ENCODE measurements at places on chromosomes 1 and 21.

DNA sequence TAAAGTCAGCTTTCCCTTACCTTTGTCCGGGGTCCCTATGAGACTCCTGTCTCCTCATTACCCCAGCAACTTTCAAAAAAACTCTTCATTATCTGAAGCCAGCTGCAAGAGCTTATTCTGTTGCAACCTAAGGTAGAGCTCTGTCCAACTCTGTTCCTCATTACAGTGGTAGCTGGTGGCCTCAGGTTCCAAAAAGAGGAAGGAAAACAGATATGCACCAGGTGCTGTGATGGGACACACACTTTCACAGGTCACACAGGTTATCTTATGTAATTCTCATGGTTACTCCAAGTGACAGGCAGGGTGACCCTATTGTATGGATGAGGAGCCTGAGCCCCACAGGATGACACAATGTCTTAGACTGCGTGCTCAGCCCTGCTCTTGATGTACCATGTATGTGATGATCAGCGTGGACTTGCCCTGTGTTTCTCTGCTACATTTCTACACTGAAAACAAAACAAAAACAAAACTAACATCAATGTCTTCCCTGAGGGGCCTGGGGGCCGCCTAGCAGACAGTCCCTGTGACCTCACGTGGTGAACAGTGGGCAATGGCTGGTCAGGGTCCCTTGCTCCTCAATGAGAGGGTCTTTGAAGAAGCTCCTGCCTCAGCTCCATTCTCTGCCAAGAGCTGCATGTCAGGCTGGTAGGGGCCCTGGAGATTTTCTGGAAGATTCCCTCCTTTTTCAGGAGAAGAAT lies 9.7 kb upstream of the TENT5C start:
- DNase-seq: no peak

- DNase-seq: no peak
Observed at GRCh38 chr1:223244366-223245103, 101.5 kb upstream of the TLR5 start.

- DNase-seq: no peak
Observed at GRCh38 chr1:201781437-201781836, 47.5 kb upstream of the IPO9 start.

GRCh38 chr1:30329263-30329753 lies 394.1 kb downstream of the MATN1 start:
- no peak for DNase-seq

DNA sequence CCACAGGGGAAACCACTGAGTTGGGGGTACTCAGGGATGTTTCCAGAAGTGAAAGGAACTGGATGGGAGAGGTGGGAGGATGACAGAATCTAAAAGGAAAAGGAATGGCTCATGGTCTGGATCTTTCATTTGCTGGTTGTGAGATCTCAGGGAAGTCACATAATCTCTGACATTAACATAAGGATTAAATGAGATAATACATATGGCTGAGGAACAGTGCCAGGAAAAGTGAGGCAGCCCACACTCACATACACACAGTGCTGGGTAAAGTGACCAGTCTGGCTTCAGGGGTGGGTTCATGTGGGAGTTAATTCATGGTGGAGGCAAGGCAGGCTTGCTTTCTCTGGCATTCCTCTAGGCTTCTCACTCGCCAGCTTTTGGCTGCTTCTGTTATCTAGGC lies 3.9 kb upstream of the PTCH2 start:
- no peak for DNase-seq

DNA sequence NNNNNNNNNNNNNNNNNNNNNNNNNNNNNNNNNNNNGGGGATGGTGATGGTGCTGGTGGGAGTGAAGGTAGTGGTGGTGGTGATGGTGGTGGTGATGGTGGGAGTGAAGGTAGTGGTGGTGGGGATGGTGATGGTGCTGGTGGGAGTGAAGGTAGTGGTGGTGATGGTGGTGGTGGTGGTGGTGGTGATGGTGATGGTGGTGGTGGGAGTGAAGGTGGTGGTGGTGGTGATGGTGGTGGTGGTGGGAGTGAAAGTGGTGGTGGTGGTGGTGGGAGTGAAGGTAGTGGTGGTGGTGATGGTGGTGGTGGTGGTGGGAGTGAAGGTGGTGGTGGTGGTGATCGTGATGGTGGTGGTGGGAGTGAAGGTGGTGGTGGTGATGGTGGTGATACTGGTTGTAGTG lies 93.6 kb downstream of the CRYAA start:
- no peak for DNase-seq

- no peak for DNase-seq
Observed at GRCh38 chr1:161710560-161710959, 3.5 kb downstream of the FCRLA start.

GRCh38 chr1:63864224-63864641 lies 90.4 kb downstream of the ROR1 start:
- DNase-seq: no peak

DNA sequence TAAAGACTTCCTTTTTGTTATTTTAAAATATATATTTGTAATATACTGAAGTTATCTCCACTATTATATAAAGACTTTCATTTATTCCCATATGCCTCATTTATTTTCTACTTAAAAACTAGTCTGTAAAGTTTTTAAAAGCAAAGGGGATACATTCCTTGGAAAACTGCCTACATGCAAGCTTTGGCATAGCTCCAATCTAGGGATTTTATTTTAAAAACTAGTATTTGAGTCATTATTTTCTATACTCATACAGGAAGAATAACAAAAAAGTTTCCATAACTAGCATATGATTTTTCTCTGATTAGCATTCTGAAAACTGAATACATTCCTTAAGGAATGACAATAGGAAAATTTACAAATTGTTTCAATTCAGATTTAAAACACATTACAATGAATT lies 88.9 kb downstream of the COL24A1 start:
- DNase-seq: no peak

GRCh38 chr1:1597275-1597930 lies 2.5 kb downstream of the FNDC10 start:
- no peak for DNase-seq

GRCh38 chr1:70372426-70372825 lies 17.9 kb upstream of the ANKRD13C start:
- no peak for DNase-seq

- DNase-seq: peak; percentile 43
Observed at GRCh38 chr1:36703526-36704208, 221.0 kb upstream of the CSF3R start.

GRCh38 chr1:112462953-112463279 lies 45.8 kb upstream of the WNT2B start:
- no peak for DNase-seq

DNA sequence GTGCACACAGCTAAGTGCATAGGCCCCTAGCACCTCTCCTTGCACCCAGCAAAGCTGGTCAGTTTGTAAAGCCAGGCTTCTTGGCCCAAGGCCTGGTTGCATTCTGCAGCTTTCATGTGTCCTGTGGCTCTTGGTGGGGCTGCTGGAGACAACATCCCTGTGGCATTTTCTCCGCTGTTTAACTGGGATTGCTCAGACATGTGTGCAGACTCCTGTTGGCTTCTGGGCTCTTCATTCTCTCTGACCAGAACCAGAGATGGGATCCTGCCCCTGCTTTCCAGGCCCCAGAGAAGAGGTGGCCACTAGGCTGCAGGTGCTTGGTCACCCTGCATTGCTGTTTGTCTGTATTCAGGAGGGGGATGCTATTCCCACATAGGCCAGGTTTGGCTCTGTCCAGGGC lies 50.8 kb downstream of the FAM78B start:
- DNase-seq: no peak

DNA sequence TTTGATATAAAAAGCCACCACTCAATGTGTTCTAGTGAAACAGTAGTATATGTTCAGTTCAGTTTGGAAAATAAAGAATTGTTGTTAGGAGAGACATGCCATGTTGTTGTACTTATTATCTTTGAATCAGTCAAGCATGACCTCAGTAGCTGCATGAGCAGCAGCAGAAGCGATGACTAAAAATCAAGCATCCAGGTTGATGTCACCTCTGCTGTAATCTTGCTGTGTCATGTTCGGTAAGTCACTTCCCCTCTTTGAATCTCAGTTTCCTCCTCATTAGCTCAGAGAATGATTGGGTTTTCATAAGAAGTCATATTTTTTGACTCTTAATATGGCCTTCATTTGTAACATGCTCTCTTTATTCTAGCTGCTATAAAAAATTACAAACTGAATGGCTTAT lies 428.4 kb upstream of the B3GALT2 start:
- no peak for DNase-seq

GRCh38 chr1:108357802-108358201 lies 92.3 kb upstream of the NBPF6 start:
- no peak for DNase-seq

DNA sequence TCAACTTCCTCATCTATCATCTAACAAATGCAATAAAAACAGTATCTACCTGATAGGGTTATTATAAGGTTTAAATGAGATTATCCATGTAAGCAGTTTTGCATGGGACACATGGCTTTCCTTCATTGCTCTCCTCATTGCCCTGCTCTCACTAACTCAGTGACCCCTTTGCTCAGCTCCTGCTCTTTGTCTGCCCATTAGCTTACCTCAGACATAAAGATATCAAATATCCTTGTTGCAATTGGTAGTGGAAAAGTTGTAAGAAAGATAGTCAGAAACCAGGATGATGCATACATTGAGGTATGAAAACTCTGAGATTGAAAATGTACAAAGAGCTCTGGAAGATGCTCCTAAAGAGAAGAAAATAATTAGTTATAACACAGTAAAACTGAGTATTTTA lies 89.8 kb downstream of the EVI5 start:
- DNase-seq: no peak

GRCh38 chr1:78831731-78832360 lies 174.7 kb downstream of the ADGRL4 start:
- DNase-seq: no peak

GRCh38 chr1:230173187-230173975 lies 106.3 kb downstream of the GALNT2 start:
- no peak for DNase-seq

DNA sequence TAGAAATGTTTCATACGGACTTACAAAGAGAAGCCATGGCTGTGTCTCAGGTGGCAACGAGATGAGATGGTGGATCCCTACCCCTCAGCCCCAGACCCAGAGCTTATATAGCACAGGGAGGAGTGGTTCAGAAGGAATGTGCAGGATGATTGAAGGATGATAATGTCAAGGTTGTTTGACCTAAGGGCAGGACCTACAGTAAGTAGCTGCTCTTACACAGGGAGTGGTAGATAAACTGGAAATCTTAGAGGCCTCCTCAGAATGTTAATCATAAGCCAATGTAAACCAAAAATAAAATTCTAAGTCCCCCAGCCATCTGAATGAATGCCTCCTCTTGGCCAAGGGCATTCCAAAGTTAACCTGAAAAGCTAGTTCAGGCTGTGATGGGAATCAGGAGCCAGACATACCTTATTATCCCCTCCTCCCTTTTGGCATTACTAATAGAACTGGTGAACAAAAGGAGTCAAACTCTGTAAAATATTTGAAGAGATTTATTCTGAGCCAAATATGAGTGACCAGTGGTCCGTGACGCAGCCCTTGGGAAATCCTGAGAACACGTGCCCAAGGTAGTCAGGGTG lies 45.8 kb upstream of the PDE9A start:
- DNase-seq: no peak

DNA sequence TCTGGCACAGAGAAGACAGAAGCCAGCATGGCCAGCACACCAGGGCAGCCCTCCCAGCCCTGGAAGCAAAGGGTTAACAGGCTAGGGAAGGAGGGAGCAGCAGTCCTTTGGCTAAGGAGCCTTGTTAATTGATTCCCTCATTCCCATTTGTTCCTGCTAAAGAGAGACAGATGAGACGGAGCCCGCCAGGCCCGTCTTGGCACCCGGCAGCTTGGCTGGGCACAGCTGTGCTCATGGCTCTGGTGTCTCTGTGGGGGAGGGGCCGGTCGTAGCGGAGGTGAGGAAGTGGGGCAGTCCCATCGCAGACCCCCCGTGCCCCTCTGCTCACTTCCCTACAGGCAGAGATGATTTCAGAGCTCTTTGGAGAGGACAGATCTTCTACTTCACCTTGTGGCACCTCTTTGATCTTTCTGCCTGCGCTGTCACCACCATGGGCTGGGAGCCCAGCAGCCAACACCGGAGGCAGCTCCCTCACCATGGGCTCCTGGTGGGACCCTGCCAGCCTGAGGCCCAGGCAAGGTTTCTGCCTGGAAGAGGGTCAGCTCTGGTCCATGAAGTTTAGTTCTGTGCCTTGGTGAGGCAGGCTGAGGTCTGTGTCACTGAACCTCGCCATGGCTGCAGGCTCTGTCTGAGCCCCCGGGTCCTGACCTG lies 38.0 kb downstream of the FOXO6 start:
- DNase-seq: no peak

DNA sequence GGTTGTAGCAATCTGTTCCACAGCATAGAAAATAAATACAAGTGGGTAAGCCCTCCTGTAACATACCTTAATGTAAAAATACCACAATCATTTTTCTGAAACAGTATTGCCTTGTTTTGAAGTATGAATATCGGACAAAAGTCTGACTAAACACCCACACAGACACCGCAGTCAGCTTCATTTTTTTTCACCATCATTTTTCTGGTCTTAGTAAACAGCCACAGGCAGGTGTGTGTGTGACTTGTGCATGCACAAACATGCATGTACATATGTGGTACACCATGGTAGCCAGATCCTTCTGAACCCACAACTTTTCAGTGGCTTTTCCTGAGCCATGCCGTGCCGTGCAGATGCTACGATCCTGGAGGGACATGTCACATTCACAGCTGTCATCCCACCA lies 261.7 kb downstream of the PCP4 start:
- DNase-seq: no peak

GRCh38 chr1:46533179-46533864 lies 18.1 kb downstream of the KNCN start:
- DNase-seq: peak; percentile 68

DNA sequence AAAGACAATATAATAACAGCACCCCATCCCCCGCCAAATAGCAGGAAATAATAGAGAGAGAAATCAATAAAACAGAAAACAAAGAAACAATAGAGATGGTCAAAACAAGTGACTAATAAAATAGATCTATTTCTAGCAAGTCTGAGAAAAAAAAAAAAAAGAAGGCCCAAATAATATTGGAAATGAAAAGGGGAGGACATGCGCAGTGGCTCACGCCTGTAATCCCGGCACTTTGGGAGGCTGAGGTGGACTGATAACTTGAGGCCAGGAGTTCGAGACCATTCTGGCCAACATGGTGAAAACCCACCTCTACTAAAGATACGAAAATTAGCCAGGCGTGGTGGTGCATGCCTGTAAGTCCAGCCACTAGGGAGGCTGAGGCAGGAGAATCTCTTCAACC lies 18.5 kb upstream of the HCRTR1 start:
- DNase-seq: no peak

GRCh38 chr1:153389401-153389800 lies 1.5 kb downstream of the S100A8 start:
- no peak for DNase-seq

GRCh38 chr1:84402060-84402459 lies 3.8 kb downstream of the DNASE2B start:
- DNase-seq: no peak

- no peak for DNase-seq
Observed at GRCh38 chr1:97084546-97084945, 363.0 kb downstream of the PTBP2 start.

Data from effector memory CD8-positive, alpha-beta T cell (primary cell).